ENCODE measurements at places on chromosomes 11 and 22. TPM values are rescaled to one million over a fixed set of nuclear protein-coding genes. Genes with fewer than 3 reads are reported as not detected.

The KRTAP5-8 gene
- total RNA-seq: not detected

The TRIM49 gene
- not detected for total RNA-seq

The BEST1 gene
- total RNA-seq: not detected

The CNTN5 gene
- total RNA-seq: not detected

The INS gene
- not detected for total RNA-seq

The PATE2 gene
- total RNA-seq: not detected

The OR51E1 gene
- not detected for total RNA-seq

The OR56A1 gene
- total RNA-seq: not detected

The PLAAT4 gene
- 12.7 TPM for total RNA-seq

The MRPL23 gene
- total RNA-seq: 101 TPM

The VSIG10L2 gene
- total RNA-seq: not detected

The FIBIN gene
- total RNA-seq: not detected

The KDM4D gene
- 0.64 TPM for total RNA-seq

The OR51B5 gene
- not detected for total RNA-seq

The AIFM3 gene
- total RNA-seq: 0.07 TPM

The ST14 gene
- under 0.01 TPM for total RNA-seq

The PPM1F gene
- 187 TPM for total RNA-seq

The SCGB1D2 gene
- not detected for total RNA-seq

The CYB5R2 gene
- total RNA-seq: 2.9 TPM

The EP300 gene
- total RNA-seq: 19.8 TPM

The ROBO4 gene
- 405 TPM for total RNA-seq
